ENCODE measurements at places on chromosomes 2 and 18.

DNA sequence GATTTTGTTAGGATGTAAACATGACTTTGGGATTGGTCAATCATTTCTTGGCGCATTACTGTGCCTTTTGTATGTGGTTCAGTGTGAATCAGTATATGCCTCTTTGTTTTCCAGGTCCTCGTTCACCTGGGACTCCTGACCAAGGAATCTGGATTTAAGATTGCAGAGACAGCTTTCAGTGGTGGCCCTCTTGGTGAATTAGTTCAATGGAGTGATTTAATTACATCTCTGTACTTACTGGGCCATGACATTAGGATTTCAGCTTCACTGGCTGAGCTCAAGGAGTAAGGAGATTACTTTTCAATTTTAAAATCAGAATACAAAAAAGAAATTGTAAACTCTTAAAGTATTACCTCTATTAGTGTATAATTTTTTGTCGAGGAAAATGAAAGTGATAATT lies 87.6 kb downstream of the MGAT5 start:
- DNase-seq: no peak

- DNase-seq: no peak
Measured at GRCh38 chr2:9065901-9066300, 62.4 kb upstream of the MBOAT2 start.

GRCh38 chr2:46451131-46451711 lies 28.1 kb upstream of the TMEM247 start:
- no peak for DNase-seq

GRCh38 chr18:58831606-58832005 lies 33.1 kb upstream of the ZNF532 start:
- no peak for DNase-seq

- no peak for DNase-seq
Measured at GRCh38 chr2:46769809-46770208, 145.8 kb downstream of the MCFD2 start.

DNA sequence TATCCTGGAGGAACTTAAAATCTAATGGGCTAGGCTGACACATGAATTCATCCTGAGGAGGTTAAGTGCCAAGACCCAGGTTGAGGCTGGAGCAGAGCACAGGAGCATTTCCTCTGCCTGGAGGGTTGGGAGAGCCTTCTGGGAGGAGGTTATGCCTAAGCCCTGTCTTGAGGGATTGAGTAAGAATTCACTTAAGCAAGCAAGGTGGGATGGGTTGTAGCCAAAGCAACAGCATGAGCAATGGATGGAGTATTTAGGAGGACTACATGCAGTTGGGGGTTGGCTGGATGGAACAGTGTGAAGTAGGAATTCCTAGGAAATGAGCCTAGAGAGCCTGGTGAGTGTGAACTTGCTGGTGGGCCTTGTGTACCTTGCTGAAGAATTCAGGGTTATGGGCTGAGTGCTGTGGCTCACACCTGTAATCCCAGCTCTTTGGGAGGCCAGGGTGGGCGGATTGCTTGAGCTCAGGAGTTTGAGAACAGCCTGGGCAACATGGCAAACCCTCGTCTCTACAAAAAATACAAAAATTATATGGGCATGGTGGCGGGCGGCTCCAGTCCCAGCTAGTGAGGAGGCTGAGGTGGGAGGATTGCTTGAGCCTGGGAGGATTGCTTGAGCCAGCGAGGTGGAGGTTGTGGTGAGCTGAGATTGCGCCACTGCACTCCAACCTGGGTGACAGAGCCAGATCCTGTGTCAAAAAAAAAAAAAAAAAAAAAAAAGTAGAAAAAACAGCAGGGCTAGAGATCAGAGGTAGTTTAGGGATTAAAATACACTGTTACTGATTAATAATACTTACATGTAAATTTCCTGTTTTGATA lies 22.2 kb downstream of the TANC1 start:
- DNase-seq: no peak

- no peak for DNase-seq
Measured at GRCh38 chr2:217154923-217155322, 295.1 kb upstream of the TNP1 start.

DNA sequence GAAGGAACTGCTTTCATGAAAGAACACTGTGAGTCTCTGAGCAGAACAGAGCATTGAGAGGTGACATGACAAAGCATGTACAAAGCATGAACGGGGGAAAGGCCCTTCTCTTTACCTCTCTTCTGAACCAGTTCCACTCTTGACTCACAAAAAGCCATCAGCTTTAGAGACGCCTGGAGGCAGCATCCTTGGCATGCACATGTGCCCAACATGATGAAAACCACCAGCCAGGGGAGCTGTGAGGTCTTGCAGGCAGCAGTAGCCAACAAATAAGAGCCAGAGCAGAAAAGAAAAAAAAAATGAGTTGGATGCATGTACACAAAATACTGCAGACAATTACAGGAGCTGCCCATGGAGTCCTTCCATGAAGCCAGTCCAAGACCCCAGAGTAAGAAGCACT lies 95.5 kb upstream of the AGAP1 start:
- no peak for DNase-seq

DNA sequence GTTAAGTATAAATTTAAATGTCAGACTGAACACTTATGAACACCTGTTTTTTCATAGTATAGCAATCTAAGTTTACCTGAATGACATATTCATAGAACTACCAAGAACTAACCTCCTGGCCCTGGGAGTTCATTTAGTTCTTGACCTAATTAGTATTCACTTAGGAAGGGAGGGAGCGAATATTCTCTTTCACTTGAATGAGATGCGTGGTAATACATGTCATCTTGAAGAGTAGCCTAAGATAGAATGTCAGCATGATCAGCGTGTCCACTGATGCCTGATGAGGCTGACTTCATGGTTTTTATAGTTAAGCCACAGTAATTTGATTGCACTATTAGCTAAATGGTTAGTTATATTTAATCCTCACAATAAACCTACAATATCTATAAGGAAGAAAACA lies 13.3 kb downstream of the NDUFAF7 start:
- DNase-seq: no peak

DNA sequence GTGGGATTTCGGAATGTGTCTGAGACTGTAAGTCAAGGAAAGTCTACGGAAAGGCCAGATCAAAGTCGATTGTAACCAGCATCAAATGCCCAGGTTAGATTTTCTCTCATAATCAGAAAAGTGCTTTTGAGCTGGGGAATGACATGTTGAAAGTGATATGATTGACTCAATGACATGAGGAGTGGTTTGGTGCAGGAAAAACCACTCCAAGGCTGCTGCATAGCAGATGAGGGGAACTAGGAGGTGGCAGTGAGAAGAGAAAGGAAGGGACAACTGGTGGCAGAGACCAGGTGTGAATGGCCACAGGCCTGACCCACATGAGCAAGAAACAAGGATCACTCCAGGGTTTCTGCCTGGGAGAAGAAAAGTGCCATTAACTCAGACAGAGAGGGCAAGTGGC lies 822 bp downstream of the SLC35F6 start:
- DNase-seq: no peak

DNA sequence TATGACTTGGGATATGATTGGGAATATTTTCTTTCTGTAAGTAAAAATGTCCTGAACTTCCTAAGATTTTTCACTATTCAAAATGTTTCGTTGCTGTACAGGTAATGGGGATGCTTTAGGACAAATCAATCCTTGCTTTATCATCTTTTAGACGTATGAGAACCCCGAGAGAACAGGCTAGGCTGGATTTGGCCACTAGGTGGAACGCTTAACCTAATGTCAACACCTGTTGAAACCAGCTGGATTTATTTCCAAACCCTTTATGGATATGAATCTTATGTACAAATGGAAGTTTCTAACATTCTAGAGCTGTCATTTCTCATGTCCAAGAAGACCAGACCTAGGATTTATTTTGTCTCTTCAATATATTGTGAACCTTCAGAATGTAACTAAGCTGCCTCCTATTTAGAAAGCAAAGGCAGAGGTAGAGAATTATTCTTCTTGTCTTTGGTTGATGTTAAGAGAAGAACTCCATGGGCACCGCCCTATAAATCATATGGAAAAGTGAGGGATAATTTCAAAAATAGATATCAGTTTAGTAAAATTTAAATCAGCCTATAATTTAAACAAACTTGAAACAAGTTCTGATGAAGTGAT lies 96.7 kb downstream of the PMAIP1 start:
- DNase-seq: no peak

DNA sequence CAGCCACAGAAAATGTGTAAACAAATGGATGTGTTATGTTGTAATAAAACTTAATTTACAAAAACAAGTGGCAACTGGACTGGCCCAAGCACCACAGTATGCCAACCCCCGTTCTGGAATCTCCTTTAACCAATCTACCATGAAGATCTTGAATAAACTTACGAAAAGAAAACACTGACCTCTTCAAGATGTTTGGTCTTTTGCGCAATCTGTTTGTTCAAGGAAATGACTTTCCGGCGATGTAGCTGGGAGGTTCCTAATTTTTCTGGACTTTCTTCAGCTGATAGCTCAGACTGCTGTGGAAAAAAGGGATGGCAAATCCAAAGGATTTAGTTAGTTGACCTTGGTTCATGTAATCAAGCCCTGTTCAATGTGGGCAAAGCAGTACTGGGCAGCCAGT lies 55.7 kb downstream of the CCDC93 start:
- DNase-seq: no peak

- DNase-seq: peak; percentile 5
Measured at GRCh38 chr2:156110890-156111289, 221.6 kb downstream of the NR4A2 start.

GRCh38 chr18:62354151-62354550 lies 29.0 kb downstream of the TNFRSF11A start:
- DNase-seq: no peak

- DNase-seq: no peak
Measured at GRCh38 chr2:138202762-138203161, 238.5 kb downstream of the HNMT start.

GRCh38 chr2:239545741-239546392 lies 145.0 kb upstream of the HDAC4 start:
- DNase-seq: no peak

DNA sequence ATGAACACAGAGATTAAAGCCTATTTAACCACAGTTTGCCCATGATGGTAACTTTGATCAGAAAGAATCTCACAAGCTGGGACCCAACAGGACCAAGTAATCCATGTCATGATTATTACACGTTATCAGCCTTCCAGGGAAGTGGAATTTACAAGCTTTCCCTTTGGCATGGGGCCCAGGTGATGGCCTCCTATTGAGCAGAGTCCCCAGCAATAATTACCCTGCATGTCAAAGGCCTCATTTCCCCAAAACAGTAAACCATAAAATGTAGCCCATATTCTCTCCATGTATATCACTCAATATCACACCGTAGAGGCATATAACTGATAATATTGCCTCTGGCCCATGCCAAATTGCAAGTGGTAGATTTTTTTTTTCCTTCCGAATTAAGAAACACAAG lies 38.9 kb downstream of the PRKRA start:
- no peak for DNase-seq

GRCh38 chr2:27958711-27959378 lies 68.3 kb downstream of the BABAM2 start:
- DNase-seq: no peak

- DNase-seq: no peak
Measured at GRCh38 chr2:8177566-8177965, 504.3 kb upstream of the ID2 start.

DNA sequence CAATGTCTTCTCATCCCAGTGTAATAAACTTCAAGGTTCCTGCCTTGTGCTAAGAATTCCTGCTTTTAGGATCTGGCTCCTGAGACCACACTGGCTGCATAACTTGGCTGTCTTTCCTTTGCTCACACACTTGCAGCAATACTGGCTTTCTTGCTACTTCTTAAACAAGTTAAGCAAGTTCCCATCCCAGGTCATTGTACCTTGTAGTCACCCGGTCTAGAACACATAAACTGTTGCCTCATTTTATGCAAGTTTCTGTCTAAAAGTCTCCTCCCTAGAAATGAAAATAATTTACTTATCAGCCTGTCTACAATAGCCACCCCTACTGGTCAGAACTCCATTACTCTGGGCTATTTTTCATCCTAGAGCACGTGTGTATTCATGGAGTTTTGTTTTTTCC lies 887.9 kb upstream of the FAM98A start:
- DNase-seq: no peak

DNA sequence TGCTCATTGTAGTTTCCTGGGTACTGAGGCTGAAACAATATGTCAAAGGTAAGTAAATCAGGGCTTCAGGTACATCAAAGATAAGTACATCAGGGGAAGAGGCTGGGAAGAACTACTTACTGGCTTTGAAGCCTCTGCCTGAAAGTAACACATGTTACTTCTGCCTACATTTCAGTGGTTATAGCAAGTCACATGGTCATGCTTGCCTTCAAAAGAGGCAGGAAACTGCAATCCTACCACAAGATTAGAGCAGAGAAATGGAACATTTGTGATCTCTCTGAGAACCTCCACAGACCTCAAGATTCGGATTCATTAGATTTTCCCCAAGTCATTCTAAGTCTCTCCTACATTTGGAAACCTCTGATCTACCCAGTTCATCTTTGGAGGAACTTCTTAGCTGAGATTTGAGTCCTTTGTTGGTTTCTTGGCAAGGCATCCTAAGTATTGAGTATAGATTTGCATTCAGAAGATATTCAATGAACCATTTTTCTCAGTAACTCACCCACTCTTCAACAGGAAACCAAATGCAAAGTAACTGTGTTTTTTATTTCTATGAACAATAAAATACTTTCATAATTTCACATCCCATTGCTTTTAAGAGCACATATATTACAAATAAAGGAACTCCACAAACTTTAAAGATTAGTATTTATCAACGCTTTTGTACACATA lies 48.5 kb upstream of the CCDC195 start:
- DNase-seq: no peak

DNA sequence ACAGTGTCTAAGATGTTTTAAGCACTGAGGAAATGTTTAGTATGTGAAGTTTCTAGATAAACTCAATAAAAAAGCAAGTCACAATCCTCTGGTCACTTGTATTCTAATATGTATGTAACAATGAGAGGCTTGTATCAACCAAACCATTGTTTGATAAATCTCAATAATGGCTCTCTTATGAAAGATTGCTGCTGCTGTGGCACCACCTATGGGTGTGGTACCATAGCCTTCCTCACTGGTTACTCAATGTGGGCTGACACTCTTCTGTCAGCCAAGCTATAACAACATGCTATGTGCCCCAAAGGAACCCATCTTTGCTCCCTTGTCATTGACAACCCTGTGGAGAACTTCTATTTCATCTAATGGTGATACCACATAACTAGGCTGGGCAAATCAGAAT lies 12.6 kb upstream of the RAB1A start:
- DNase-seq: no peak

- DNase-seq: no peak
Measured at GRCh38 chr2:176500901-176501300, 231.7 kb downstream of the MTX2 start.

Measured in stimulated activated CD4-positive, alpha-beta T cell treated with anti-CD3 and anti-CD28 coated beads, TNF-alpha, amount 100 ng/mL, for 48 hours (primary cell).